NCI-H1092 treated with DMSO at 0.1 percent for 48 hours (cell line): ENCODE measurements at places on chromosomes 16 and 17.
A peak's percentile ranks its signal among the peaks of the same experiment; 100 is the strongest.

GRCh38 chr16:51436742-51437141 lies 285.7 kb upstream of the SALL1 start:
- DNase-seq = no peak

GRCh38 chr17:17831208-17832031 lies 5.4 kb downstream of the SREBF1 start:
- DNase-seq = no peak

GRCh38 chr16:27318392-27319256 lies 4.8 kb downstream of the IL4R start:
- DNase-seq = no peak

- DNase-seq = no peak
Observed at GRCh38 chr17:72145962-72146361, 25.1 kb downstream of the SOX9 start.

DNA sequence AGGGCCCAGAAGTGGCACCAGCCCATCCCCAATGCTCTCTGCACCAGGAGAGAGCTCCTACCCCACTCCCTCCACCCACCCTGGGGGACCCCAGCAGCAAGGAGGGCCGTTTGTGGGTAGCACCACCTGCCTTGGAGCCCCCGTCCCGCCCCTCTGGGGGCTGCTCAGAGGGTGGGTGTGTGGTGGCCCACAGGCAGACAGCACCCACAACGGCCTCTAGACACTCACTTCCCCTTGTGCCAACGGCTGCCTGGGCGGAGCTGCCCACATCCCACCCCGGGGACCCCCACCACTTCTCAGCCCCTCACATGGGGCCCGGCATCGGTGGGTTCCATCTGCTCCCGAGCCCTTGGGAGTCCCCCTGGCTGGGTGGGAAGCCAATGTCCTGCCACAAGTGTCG lies 33.3 kb downstream of the BAHCC1 start:
- no peak for DNase-seq

DNA sequence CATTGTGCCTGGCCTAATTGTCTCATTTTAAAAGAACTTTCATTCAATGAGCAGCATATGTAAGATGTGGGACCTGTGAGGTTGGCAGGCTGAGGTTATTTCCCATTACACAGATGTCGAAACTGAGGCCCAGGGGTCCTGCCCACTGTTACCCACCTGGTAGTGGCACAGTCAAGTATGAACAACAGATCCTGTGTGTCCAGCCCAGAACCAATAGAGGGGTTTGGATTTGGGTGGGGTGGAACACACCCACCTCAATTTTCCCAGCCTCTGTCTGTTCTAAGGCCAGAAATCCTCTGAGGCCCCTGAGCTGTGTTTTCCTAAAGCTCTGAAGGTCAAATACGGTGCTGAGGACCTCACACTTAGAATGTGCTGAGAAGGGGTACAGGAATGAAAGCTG lies 179.5 kb downstream of the XYLT1 start:
- no peak for DNase-seq

DNA sequence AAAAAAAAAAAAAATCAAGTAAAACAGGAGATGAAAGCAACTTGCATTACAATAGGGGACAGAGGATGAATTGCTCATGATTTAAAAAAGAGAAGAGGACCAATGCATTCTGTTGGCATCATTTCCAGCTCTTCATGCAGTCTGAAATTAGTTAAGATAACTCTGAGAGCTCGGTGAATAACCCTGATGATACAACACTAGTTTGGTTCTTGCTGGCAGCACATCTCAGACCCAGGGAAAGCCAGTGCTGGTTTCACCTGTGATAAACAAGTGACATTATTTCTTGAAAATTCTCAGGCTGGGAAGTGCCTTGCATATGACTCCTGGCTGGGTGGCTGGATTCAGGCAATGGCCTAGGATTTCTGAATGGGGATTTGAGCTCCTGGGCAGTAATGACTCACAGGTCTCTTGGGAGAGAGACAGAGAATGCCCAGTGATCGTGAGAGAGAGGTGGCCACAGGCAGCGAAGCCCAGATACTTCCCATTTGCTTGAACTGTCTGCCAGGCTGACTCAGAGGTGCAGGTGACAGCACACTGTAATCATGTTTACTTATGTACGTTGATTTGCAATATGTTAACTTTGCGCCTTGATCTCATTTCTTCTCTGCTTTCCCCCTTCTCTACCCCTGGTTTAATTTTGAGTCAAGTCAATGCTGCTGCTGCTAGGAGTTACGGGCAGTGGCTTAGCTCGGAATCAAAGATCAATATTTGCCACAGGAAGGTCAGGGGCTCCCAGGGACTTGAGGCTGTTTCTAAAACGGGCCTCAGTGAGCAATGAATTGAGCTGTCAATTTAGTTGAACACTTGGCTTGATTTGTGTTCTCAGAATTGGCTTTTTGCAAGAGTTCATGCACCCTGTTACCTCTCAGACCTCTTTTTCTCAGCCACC lies 27.1 kb downstream of the ARSG start:
- DNase-seq = no peak

DNA sequence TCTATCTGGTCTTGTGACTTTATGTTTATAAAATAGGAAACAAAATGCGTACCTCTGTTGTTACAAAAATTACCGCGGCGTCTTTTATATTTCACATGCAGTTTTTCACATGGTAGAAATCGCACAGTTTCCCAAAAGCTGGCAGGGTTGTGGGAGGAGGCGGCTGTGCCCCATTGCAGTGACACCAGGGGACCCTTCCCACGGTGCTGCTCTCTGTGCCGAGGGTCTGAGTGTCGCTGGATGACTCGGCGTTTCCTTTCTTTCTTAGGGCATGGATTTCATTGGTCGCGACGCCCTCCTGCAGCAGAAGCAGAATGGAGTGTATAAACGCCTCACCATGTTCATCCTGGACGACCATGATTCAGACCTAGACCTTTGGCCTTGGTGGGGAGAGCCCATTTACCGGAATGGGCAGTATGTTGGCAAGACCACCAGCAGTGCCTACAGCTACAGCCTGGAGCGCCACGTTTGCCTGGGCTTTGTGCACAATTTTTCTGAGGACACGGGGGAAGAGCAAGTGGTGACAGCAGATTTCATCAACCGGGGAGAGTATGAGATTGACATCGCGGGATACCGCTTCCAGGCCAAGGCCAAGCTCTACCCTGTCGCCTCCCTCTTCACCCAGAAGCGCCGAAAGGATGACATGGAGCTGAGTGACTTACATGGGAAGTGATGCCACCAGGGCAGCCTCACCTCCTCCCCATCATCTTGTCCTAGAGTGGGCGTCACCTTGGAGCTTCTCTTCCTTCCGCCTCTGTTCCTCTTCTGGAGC lies 17.2 kb upstream of the CLEC18C start:
- no peak for DNase-seq

DNA sequence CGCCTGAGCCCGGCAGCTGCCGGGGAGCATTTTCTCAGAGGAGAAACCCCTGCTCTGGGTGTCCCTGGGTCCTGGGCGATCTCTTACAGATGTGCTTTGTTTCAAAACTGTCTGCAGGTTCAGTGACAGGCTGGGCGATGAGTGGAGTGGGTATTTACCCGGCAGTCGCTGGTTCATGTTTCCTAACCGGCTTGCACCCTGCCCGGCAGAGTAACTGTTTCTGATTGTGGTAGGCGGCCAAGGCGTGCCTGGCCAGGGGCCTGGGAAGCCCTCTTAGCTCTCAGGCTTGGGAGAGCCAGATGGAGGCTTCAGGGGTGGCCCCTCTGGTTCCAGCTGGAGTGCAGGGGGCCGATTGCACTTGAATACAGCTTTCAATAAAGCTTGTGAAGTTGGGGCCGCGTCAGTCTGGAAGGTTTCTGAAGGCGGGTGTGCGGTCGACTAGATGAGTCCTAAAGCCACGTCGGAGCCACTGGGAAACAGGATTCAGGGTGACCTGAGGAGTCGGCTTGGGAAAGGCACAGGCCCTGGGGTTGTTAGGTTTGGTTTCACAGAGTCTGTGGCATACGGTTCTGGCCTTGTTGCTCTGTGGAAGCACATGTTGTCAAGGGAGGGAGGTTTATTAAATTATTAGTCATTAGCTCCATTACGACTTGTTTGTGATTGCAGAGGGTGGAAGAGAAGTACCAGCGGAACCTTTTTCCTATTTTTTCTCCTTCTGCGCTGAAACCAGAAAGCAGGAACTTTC lies 1.4 kb downstream of the BAIAP2 start:
- peak; percentile 27 for DNase-seq

DNA sequence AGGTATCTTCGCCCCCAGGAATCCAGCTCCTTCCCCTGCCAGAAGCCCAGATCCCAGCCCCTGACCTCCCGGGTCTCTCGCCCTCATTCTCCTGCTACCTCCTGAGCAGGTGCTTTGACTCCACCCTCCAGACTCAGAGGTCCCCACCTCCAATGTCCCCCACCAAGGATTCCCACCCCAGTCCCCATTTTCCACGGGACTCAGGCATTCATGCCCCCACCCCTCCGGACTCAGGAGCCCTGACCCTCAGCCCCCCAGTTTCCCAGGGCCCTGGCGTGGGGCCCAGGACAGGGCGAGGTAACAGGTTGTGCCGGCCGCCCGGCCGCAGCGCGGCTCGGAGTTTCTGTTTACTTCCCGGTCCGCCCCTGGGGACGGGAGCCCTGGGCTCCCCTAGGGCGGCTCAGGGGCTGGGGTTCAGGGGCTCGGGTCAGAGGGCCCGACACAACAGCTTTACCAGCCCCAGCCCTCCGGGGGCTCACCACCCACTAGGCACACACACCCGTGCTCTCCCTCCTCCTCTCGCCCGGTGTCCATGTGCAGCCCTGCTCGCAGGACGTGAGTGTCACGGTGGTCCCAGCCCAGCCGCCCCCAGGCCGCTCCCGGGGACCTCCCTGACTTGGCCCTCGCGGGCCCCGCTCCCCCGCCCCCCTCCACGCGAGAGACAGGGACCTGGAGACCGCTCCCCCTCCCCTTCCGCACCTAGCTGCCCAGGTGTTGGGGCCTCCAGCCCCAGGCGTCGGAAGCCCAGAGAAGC lies 595 bp downstream of the BICDL2 start:
- DNase-seq = no peak

DNA sequence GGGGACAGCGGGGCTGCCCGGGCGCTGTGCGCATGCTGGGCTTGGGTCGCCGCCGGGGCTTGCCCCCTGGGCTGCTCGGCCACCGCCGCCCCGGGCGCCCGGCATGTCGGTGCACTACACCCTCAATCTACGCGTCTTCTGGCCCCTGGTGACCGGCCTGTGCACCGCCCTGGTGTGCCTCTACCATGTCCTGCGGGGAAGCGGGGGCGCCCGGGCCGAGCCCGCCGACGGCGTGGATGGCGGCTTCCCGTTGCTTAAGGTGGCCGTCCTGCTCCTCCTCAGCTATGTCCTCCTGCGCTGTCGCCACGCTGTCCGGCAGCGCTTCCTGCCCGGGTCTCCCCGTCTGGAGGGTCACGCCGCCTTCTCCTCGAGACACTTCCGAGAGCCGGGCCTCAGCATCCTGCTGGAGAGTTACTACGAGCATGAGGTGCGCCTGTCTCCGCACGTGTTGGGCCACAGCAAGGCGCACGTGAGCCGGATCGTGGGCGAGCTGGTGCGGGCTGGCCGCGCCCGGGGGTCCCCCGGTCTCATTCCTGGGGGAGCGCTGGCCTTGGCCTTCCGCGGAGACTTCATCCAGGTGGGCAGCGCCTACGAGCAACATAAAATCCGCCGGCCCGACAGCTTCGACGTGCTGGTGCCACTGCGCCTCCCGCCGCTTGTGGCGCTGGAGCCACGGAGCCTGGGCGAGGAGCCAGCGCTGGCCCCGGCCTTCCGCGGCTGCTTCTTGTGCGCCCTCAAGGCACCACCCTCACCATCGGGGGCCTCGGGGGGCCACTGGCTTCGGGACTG lies 789 bp downstream of the ITPRIPL2 start:
- DNase-seq = peak; percentile 15

DNA sequence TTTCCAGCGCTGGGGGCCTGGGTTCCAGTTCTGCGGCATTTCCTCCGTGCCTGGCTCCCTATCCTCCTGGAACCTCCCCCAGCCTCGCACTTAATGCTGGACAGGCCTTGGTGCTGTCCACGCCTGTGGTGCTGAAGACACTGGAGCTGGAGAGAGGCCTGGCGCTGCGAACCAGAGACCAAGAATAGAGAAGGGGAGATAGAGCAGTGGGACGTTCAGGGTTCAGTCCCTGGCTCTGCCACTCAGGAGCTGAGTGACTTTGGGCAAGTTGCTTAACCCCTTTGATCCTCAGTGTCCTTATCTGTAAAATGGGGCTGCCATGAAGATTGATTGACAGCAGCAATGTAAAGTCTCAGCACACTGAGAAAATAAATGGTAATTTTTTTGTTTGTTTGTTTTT lies 11.9 kb downstream of the SBK1 start:
- no peak for DNase-seq

DNA sequence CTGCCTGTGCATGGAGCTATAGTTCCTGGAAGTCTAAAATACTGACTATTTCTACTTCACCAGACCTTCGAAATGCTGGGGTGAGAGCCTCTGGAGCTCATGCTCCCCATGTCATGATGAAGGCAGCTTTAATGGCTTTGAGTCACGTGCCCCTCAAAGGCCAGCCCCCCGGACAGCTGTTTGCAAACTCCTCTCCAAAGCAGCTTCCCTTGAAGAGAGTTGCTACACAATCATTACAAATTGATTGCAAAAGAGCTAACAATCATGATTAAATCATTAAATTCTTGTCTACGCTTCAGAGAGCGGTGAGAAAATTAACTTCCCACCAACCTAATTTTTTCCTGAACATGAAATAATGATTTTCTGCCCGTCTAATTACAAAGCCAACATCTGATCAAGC lies 134.8 kb upstream of the IRX6 start:
- DNase-seq = no peak

- no peak for DNase-seq
Observed at GRCh38 chr17:45409659-45410076, 23.0 kb downstream of the ARHGAP27 start.

GRCh38 chr17:8749616-8750015 lies 5.0 kb upstream of the CCDC42 start:
- no peak for DNase-seq

DNA sequence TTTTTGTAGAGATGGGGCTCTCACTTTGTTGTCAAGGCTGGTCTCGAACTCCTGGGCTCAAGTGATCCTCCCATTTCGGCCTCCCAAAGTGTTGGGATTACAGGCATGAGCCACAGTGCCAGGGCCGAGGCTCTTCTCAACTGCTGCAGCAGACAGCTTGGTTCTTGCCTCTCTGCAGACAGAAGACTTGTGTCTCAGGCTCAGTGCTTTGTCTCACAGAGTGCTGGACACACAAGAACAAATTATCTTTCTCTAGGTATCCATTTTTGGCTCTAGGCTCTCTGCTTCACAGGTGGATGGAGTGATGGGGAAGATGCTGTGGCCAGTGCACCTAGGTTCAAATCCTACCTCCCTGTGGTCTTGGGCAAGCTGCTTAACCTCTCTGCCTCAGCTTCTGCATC lies 80.8 kb upstream of the RNU2-1 start:
- DNase-seq = no peak

- DNase-seq = no peak
Observed at GRCh38 chr16:27232061-27232900, 29.0 kb downstream of the KDM8 start.

DNA sequence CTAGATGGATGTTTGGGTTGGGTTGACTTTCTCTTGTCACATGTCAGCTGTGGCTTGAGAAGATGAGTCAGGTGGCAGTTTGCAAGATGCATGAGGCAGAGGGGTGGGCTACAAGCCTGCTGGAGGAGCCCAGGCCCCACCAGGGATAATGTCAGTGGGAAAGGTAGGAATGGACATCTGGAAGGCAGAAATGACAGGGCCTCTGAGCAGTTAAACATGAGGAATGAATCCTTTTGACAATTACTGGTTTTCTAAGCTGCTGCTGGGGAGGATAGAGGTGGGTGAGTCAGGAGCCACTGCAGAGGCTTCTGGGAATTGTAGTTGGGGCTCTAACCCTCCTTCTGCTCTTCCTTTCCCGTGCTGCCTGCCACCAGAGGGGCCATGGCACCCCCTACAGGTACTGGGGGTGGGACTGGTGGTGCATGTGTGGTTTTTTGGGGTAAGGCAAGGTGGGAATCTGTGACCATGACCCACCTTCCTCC lies 15.7 kb downstream of the SLC52A1 start:
- no peak for DNase-seq

GRCh38 chr17:22694362-22695227 lies 1002.3 kb downstream of the KCNJ18 start:
- no peak for DNase-seq
